ENCODE measurements at places on chromosomes 1 and 21.

- peak; percentile 42 for DNase-seq
Observed at GRCh38 chr21:44865561-44866280, 7.8 kb downstream of the PTTG1IP start.

GRCh38 chr1:55716151-55716550 lies 501.0 kb upstream of the USP24 start:
- no peak for DNase-seq

DNA sequence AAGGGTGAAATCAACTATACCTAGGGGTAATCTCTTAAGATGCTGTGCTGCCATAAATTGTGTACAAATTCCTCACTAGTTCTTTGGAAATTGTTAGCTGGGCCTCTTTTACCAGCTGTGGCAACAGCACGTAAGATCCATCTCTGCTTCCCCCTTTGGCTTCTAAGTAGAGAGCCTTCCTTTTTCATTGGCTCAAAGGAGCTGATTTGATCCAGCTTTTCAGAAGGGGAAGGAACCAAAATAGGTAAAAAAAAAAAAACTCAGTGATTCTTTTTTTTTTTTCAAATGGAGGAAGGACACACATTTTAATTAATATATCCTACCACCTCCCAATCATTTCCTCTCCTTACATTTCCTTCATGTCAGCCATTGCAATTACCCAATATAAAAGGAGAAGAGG lies 4.0 kb upstream of the RCAN1 start:
- DNase-seq: no peak

DNA sequence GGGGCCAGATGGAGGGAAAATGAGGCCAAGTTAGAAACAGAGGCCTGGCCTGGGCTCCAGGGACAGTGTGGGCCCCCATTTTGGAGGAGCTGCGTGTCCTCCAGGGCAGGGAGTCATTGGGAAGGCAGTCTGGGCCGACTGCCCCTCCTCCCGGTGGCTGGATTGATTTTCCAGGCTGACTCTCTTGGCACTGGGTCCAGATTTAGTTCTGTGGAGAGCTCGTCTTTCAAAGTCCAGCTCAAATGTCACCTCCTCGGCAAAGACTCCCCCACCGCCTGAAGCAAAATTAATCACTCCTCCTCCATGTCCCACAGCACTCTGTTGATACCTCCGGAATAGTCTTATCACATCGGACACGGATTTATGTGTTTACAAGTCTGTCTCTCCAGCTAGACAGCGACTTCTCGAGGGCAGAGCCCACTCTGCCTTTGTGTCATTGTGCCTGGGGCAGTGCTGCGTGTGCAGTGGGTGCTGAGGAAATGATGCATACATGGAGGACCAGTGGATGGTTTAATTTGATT lies 175.1 kb downstream of the CAMTA1 start:
- peak; percentile 45 for DNase-seq

GRCh38 chr1:26278724-26279455 lies 996 bp upstream of the SH3BGRL3 start:
- DNase-seq: no peak

- DNase-seq: no peak
Observed at GRCh38 chr1:39827201-39827600, 38.5 kb upstream of the BMP8B start.

DNA sequence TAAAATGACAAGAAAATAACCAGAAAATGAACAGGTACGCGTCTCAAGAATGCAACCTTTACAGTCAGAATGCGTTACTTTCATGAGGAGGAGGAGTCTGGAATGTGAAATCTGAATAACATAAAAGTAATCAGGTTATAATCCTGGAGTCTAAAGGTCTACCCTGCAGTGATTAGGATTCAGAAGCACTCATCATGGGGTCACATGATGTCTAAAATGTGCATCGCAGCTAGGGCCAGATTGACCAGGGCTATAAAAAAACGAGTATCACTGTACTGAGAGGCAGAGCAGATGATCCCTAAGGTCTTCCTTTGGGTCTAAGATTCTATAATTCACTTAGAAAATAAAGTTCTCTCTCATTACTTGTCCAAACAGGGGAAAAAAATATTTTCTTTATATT lies 7.4 kb downstream of the EIF2D start:
- DNase-seq: no peak

DNA sequence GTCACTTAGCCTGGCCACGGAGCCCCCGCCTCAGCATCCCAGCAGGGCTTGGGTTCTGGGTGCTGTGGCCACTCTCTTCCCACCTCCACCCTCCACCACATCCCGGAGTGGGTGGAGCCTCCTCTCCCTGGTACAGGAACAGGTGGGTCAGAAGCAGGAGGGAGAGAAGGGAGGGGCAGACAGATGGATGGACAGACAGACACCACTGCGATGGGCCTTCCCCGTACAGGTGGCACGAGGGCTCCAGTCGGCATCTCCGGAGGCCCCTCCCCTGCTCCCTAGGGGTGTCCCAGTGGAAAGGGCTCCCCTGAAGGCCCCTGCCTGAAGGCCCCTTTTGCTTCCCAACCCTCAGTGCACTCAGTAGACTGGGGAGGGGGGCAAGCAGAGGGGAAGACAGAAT lies 96.9 kb upstream of the TARDBP start:
- peak; percentile 3 for DNase-seq

- no peak for DNase-seq
Observed at GRCh38 chr1:109492779-109493178, 1.1 kb upstream of the CYB561D1 start.

- no peak for DNase-seq
Observed at GRCh38 chr1:101957771-101958170, 39.0 kb downstream of the OLFM3 start.

DNA sequence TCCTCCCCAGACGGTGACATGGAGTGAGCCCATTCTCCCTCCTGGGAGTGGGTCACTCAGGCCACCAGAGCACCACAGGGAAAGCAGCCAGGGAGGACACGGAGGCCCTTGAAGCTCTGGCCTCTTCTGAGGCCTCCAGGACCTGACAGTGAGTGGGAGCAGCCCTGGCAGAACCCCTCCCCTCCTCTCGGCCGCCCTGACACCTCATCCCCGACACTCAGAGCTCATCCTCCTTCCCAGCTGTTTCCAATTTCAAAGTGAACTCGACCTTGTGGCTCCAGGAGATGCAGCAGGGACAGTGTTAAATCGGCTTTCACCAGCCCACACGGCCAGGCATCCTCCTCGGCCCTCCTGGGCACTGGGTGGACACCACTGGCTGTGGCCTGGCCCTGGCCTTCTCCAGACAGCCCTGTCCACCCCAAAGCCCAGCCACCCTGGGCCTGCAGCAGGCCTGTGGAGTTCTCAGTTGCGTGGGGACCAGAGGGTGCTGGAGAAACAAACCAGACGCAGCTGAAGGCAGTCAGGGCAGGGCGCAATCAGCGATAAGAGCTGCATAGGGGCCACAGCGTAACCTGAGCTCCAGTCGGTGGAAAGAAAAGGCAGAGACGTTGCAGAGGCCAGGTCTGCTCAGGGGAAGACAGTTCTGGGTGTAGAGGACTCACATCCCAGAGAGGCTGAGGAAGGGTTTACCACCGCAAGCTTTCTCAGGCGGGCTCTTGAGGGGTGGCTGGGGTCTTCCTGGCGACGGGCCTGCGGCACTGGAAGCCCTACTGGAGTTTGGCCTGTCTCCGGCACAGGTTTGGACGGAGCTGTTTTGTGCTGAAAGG lies 27.1 kb downstream of the FTCD start:
- DNase-seq: peak; percentile 76

DNA sequence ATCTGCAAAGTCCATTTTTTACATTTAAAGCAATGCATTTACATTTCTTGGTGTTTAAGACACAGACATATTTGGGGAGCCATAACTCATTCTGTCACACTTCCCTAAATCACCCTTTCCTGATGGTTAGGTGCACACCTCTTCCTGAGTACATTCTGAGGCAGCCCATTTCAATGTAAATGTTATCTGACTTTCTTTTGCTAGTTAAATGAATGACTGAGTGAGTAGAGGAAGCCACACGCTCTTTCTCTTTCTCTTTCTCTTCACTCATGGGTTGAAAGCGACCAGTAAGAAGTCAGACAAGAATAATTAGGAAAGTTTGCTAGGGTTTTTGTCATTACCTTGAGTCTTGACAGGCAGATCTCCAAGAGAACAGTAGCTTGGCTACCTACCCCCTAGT lies 143.1 kb downstream of the S1PR1 start:
- DNase-seq: no peak

DNA sequence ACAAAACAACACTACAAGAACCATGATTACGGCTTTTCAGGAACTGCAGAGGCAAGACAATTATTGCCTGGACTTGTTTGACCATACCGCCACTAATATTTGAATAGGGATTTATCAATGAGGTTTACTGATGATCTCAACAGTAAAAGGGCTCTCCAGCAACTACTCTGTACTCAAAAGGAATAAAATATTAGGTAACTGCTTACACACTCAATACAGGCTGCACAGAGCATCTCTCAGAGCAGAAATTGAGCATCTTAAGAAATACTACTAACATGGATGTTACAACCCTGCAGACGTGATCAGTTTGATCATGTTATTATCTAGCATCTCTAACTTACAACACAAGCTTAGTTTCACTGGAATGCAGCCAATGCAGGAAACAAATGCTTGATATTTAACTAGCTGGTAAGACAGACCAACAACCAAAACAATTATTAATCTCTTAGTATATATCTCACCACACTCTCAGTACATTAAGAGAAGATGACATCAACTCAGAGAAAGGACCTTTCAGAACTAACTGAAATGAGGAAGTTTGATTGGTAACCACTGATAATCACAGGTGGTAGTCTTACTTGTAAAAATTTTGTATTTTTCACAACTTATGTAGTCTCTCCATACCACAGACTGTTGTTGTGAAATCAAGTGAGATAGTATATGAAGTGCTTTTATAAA lies 52.2 kb downstream of the PUM1 start:
- DNase-seq: no peak

DNA sequence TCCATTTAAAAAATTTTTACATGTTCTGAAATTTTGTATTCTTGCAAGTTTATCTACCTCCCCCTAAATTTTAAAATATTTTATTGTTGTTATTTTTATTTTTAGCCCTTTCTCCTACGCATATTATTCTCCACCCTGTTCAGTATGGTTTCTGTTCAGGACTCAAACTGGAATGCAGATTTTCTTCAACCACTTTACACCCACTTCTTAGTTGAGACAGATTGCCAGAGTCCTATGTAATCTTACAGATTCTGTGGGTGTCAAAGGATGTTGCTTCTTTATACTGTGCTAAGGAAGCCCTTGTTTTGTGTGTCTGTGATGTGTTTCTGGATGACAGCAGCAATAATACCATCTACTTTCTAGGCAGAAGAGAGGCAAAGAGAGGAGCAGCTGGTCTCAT lies 20.7 kb upstream of the PPP1R8 start:
- DNase-seq: no peak

- no peak for DNase-seq
Observed at GRCh38 chr1:175148068-175148467, 44.5 kb downstream of the KIAA0040 start.

DNA sequence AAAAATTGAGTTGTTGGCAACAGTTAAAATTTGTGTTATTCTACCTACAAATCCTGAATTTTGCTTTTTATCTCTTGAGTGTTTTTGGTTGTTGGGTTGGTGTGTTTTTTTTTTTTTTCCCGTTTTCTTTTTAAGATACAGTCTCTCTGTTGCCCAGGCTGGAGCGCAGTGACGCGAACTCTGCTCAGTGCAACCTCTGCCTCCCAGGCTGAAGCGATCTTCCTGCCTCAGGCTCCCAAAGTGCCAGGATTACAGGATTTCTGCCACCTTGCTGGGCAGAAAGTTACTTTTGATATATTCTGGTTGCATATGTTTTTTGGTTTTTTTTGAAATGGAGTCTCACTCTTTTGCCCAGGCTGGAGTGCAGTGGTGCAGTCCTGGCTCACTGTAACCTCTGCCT lies 4.2 kb downstream of the PCNT start:
- DNase-seq: no peak

GRCh38 chr1:109938556-109938955 lies 27.9 kb downstream of the CSF1 start:
- no peak for DNase-seq

DNA sequence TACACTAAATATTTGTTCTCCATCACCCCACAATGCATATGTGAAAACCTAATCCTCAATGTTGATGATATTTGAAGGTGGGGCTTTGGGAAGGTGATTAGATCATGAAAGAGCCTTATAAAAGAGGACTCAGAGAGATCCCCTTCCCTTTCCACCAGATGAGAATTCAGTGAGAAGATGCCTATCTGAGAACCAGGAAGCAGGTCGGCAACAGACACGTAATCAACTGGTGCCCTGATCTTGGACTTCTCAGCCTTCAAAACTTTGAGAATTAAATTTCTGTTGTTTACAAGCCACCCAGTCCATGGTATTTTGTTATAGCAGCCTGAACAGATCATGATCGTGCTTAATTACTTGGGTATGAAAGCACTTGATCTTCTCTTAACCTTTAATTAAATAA lies 329.4 kb downstream of the KCNT2 start:
- DNase-seq: no peak

GRCh38 chr1:47521034-47521881 lies 83.4 kb downstream of the FOXD2 start:
- no peak for DNase-seq

GRCh38 chr1:179121159-179121938 lies 39.5 kb downstream of the TOR3A start:
- DNase-seq: no peak

DNA sequence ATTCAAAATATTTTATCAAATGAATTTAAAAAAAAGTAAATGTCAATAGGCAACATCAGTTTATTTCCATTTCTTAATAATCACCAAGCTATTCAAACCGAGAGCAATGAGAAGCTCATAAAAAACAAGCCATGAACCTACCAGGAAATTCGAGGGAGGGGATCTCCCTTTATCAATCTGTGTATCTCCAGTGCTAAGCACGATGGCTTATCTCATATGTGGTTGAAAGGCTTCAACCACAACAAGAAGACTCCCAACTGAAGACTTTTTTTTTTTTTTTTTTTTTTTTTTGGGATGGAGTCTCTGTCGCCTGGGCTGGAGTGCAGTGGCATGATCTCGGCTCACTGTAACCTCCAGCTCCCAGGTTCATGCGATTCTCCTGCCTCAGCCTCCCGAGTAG lies 833.3 kb downstream of the USP25 start:
- DNase-seq: no peak

DNA sequence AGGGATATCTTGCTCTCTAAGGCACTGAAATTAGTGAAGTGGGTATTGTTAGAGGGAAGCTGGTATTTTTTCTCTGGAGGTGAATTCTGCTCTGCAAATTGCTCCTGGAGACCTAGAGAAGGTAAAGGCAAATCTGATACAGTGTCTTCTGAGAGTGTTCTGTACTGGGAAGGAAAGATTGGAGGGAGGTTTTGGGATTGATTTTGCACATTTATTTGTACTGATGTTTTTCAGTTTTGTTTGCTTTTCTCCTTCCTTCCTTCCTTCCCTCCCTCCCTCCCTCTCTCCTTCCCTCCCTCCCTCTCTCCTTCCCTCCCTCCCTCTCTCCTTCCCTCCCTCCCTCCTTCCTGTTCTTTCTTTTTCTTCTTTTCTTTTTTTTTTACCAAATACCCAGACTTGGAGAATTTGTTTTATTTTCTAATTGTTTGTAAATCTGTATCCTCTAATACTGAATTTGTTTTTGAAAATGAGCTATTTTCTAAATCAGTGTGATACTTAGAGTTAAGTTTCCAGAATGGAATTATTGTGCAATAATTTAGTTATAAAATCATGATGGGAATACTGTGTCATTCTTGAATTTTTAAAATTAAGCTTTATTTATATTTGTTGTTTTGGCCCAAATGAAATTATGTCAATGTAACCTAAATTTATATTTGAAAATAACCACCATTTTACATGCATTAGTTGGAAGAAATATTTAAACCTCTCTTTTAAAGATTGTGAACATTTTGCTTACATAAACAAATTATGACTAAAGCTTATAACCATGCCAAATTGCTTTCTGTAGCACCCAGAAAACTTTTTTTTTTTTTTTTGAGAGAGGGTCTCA lies 4.9 kb downstream of the CMPK1 start:
- no peak for DNase-seq

- no peak for DNase-seq
Observed at GRCh38 chr1:48190881-48191280, 31.6 kb upstream of the SLC5A9 start.
